A549 treated with AZD2906 at 1 μM for 4 hours (cell line): ENCODE measurements at places on chromosomes 5 and 9. TPM values are rescaled to one million over a fixed set of nuclear protein-coding genes. Genes with fewer than 3 reads are reported as not detected.

IRX4 gene
- total RNA-seq, result 0.24 to 0.65 TPM (median 0.34 TPM) in 5 replicates

DPYSL3 gene
- 18.3 to 24.5 TPM (median 20.5 TPM) in 5 replicates for total RNA-seq

ADCY2 gene
- not detected in 5 replicates for total RNA-seq

PTAR1 gene
- total RNA-seq, result 10.3 to 17.0 TPM (median 14.6 TPM) in 5 replicates

ADAMTS12 gene
- total RNA-seq, result 5.5 to 7.2 TPM (median 7.0 TPM) in 5 replicates

EXD3 gene
- total RNA-seq, result 4.8 to 6.5 TPM (median 5.7 TPM) in 5 replicates

KCNV2 gene
- not detected in 5 replicates for total RNA-seq
